ENCODE measurements at places on chromosomes 3 and 15.
A peak's percentile ranks its signal among the peaks of the same experiment; 100 is the strongest.

DNA sequence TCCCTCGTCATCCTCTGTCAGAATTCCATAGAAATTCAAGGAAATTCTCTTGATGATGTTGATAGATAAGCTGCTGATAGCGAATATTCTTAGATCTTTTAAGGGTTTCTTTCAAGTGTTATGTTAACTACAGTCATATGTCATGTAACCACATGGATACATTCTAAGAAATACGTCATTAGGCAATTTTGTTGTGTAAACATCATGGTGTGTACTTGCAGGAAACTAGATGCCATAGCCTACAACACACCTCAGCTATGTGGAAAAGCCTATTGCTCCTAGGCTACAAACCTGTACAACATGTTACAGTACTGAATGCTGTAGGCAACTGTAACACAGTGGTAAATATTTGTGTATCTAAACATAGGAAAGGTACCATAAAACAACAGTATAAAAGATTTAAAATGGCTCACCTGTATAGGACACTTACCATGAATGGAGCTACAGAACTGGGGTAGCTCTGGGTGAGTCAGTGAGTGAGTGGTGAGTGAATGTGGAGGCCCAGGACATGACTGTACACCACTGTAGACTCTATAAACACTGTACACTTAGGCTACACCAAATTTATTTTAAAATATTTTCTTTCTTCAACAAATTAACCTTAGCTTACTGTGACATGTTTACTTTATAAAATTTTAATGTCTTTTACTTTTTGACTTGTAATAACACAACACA is 34.6 kb downstream of the GLDN start:
- ATAC-seq: no peak

DNA sequence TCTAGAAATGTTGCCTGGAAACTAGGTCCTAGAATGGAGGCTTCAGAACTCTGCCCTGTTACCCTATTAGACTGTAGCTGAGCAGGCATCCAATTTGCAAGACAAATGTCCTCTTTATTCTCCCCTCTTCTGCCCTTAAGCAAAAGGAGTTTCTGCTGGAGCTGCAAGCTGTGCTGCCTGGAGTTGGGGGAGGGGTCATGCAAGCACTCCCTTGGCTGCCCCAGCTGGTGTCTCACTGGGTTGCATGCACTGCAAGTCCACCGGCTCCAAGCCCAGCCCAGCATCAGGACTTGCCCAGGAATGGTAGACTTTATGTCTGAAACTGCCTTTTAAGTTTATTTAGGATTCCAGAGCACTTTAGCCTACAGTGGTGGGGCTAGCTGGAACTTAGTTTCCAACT is 15.7 kb upstream of the RBP2 start:
- ATAC-seq: no peak

DNA sequence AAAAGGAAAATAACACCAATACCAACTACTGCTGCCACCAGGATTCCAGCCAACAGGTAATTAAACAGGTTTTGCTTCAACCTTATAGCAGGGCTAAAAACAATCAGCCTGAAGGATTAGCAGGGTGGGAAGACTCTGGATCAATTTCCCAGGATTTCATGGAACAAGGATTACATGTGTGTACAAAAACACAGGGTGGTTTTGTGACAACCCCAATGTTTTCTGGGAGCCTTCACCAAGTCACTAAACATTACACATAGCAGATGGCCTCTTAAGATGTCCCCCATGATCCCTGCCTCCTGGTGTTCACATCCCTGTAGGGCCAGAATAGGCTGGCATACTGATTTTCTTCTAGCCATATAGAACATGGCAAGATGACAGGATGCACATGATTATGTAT is 42.8 kb upstream of the ARHGEF3 start:
- no peak for ATAC-seq

DNA sequence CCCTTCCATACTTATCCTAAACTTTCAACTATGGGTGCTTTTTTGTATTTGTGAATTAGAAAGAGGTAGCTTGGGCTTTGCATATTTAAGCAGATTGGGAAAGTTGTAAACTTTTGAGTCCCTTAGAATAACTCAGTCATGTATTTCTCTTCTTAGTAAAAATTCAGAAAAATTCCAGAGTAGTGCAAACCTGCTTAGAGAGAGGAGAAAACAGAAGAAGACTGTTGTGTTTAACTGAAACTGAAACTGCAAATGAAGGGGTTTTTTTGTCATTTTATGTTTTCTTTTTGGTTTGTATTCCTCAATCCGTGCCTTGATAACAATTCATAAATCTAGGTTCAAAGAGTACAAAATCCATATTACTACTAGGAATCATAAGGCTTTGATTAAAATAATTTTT is 31.3 kb downstream of the CD200 start:
- ATAC-seq: no peak

DNA sequence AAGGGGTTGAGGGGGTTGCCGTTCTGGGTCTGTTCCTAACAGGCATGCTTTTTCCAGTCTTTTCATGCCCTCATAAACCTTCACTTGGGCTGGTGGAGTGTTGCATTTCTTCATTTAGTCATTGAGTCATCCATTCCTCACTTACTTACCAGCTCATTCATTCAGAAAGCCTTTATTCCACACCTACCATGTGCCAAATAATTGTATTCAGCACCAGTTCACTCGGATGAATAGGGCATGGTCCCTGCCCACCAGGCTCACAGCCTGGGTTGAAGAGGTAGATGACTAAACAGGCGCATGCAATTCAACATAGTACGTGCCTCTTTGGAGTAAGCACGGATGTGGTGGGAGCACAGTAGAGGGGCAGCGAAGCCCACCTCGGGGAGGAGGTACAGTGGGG is 35.1 kb upstream of the THSD4 start:
- ATAC-seq: no peak

- no peak for ATAC-seq
These were observed 1.1 kb downstream of the FAN1 start for GRCh38 chr15:30904812-30905211.

DNA sequence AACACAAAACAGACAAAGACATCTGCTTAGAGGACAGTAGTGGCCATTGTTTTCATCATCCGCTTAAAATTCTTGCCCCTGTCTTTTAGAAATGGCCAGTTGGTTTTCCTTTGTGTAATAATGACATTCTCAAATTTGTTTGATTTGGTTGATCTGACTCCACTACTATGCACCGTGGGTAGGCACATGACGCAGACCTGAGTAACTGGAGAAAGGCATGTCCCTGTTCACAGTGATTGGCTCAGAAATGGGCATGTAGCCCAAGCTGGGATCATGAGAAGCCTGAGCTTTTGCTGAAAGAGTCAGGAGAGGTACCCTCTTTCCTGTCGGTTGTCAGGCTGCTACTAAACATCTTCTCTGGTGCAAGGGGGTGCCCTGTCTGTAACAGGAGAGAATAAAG is 36.6 kb upstream of the MAGI1 start:
- ATAC-seq: no peak

DNA sequence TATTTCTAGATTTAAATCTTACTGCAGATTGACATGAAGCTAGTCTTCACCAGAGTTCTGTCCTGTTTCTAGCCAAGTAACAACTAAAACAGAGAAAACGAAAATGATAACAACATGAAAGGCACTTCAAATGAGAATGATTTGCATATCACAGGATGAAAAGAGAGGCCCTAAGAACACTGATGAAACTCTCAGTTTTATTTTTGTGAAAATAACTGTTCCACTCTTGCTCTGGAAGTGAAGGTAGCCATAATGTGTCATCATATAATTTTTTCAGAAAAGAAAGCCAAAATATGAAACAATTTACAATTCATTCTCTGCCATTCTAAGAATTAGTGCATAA is 274.4 kb downstream of the ADAMTSL3 start:
- ATAC-seq: no peak

GRCh38 chr15:32884146-32884545 is 166.3 kb downstream of the GREM1 start:
- no peak for ATAC-seq

DNA sequence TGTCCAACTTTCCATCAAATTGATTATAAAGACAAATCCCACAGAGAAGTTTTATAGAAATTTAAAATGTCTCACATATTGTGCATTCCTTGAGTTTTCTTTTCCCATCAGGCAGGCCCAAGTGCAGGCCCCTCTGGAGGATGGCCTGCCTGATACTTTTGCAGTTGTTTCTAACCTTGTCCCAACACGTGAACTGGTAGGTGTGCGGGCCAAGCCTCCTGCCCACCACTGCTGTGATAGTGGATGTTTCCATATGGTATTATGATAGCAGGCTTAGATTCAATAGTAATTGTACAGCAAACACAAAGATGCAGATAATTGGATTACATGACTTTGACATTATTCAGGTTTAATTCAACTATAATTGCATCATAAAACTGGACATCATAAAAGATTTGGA is 1.4 kb downstream of the P2RY12 start:
- no peak for ATAC-seq

- no peak for ATAC-seq
These were observed 17.4 kb upstream of the SHF start for GRCh38 chr15:45205192-45205591.

- no peak for ATAC-seq
These were observed 936.1 kb upstream of the NR2F2 start for GRCh38 chr15:95394186-95395067.

- ATAC-seq: peak; percentile 93
These were observed at the start of the genes OSBPL10 and ZNF860 for GRCh38 chr3:31981206-31982181. Gene OSBPL10, minus strand, starts transcription at chr3:31981262. Its CDS starts 83 bp downstream, at chr3:31981179. Gene ZNF860, plus strand, starts transcription at chr3:31981750. Its CDS starts 7,330 bp downstream, at chr3:31989080.

- ATAC-seq: no peak
These were observed 15.1 kb downstream of the PLSCR5 start for GRCh38 chr3:146589899-146590508.

DNA sequence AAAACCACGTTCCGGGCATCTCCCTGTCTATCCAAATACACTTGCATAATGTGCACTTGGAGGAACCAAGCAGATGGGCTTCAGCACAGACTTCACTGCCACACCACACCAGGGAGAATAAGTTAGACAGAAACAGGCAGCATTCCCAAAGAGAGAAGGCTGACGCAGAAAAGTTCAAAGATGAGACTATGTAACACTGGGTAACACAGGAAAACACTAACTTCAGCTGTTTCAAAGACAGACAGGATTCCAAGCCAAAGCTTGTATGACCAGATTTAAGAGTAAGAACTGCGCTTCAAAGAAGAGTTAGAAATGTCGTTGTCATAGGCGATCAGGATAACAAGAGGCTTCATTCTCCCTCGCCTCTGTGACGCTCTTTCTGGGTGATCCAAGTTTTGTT is 19.9 kb downstream of the SLC51A start:
- ATAC-seq: no peak

DNA sequence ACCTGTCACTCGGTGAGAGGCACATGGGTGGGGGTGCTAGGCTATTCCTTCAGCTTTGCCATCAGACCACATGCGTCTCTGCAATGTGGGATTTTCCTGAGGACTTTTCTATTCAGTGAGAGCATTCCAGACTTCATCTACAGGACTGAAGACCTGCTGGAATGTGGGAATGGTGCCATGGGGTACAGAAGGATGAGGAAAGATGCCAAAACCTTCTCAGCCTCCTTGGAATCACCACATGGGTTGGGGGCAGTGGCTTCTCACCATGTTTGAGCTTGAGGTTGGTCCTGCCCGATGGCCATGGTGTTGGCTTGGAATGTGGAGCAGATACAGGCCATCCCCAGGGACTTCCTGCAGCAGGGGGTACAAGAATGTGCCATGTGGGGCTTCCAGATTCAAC is 80.9 kb upstream of the KLF13 start:
- no peak for ATAC-seq

DNA sequence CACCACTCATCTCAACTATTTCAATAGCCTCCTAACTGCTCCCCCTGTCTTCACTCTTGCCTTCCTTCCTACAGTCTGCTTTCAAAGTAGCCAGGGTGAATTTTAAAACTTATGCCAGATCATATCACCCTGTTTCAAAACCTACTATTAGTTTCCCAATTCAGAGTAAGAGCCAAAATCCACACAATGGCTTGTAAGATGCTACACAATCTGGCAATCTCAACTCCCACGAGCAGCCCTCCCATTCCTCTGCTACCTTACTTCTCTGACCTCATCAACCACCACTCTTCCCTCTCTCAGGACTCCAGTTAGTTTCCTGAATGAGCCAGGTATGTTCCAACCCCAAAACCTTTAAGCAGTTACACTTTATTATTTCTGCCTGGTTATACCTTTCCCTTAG is 62.5 kb downstream of the VPS13C start:
- no peak for ATAC-seq

GRCh38 chr3:131976448-131976847 is 58.4 kb downstream of the CPNE4 start:
- no peak for ATAC-seq

- no peak for ATAC-seq
These were observed 101.1 kb upstream of the THRB start for GRCh38 chr3:24595796-24596195.

DNA sequence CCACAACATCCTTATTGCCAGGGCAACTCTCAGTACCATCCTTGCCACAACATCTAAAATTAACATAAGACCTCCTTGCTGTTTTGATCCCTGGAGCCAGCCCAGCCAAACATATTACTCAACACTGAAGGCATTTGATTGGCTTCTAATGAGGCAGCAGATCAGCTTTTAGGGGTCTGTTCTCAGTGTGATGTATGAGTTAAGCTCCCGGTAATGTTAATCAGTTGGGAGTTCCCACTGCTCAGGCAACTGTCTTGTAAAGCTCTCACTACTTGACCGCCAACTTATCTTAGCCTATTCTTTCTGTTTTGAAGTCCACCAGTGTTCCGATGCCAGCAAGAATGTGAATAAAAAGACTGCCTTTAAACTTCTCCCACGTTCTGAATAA is 158.9 kb downstream of the FOXB1 start:
- no peak for ATAC-seq

DNA sequence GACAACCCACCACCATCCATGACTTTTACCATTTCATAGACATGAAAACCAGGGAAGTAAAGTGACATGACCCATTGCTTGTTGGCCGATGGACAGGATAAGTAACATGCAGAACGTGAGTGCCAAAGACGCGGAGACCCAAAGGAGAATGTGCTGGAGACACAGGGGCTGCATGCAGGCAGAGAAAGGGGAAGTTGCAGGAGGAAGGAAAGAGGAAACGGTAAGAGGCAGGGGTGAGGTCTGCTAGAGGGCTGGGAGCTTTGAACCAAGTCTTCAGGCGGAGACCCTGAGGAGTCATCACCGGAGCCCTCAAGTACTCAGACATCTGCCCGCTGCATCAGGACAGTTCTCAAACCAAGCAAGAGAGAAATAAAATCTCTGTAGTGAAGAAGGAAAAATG is 34.9 kb downstream of the MAGEF1 start:
- no peak for ATAC-seq

DNA sequence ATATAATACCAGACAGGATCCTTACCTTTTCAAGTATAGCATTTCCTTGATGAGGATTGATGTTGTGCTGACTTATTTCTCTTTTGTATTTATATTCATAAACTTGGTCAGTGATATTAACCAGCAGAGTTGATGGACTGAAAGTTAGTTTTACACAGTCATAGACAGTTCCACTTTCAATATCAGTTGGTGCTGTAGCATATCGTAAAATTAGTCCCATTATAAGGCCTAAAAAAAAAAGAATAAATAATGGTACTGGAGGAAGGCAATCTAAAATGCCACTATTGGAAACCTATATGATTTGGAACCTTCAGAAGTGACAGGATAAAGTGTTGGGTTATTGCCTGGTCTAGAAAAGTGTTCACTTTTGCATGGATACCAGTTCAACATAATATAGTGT is 16.3 kb downstream of the SLC9A9 start:
- no peak for ATAC-seq

- ATAC-seq: no peak
These were observed 188.7 kb upstream of the EIF1B start for GRCh38 chr3:40120806-40121205.
